ENCODE measurements at places on chromosomes 3 and 15.

- DNase-seq, result no peak
These were observed 135.7 kb upstream of the TBL1XR1 start for GRCh38 chr3:177332955-177333354.

GRCh38 chr3:196609343-196609775 is 30.1 kb upstream of the NRROS start:
- DNase-seq, result peak; percentile 91

DNA sequence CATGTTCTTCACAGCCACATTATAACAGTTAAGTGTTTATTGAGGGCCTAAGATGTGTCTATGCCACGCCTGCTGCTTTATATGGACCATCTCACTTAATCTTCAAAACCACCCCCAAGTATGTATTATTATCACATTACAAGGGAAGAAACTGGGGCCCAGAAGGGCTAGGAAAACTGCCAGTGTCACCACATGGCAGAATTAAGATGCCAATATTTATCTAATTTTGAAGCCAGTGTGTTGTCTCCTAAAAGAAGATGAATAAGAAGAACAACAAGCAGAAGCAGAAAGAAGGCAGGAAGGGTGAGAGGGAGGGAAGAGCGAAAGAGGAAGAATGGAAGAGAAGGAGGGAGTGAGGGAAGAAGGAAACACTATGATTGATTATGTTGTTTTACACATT is 491.3 kb upstream of the IL12A start:
- no peak for DNase-seq

DNA sequence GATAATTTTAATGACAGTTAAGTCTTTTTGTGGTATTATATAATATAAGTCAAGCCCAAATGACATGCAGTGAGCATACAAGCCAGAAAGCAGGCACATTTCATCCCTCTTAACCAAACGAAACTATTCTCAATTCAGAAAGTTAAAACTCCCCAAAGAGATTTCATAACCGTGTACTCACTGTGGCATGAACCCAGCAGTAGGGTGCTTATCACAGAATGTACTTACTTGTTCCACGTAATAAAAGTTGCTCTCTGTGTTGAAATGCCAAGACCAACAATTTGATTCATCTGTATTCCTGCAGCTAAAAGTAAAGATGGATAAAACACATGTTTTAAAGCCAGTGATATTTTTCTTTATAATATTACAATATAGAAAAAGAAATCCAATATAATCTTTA is 12.1 kb downstream of the GK5 start:
- DNase-seq, result no peak

- no peak for DNase-seq
These were observed 218.2 kb downstream of the P3H2 start for GRCh38 chr3:189902230-189903186.

DNA sequence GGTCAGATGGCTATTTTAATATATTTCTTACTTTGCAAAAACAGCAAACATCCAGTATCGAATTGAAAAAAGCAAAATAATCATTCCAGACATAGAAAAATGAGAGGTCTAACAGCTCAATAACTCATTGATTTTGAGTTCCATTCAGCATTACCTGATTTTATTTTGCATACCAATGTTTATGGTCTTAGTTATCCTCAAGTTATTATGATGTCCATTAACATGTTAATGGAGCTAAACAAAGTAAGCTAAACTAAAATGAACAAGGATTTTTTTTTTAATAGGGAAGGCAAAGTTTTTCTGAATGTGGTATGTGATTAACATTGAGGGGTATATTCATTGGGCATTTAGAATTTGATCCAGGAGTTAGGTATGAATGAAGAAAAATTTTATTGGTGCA is 13.1 kb downstream of the MYH15 start:
- DNase-seq, result no peak

DNA sequence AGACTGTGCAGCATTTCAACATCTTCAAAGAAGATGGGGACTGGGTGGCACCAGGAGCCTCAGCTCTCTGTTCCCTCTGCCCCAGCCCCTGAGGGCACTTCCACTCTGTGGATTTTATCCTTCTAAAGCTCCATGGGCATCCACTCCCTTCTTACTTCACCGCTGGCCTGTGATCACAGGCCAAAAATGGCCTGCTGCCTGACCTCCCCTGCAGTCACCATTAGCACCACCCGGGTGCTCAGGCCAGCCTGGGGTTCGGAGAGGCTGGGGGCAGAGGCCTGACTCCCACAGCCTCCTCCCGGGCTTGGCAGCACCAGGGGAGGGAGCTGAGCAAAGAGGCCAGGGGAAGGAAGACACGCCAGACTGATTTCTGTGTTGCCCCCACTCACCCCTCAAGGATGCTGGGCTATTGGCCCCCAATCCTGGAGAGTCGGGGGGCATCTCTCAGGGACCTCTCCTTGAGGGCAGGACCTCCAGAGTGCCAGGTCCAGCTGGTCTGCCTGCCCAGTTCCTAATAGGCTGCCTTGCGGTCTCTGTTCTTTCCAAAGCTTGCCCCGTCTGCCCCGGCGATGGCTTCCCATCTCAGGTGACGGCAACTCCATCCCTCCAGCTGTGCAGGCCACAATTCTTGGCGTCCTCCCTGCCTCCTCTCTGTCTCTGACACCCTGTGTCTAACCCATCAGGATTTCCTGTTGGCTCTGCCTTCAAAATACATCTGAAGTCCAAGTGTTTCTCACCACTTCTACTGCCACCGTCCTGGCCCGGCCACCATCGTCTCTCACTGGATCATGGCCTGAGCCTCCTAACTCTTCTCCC is 67.1 kb downstream of the EXOG start:
- no peak for DNase-seq

DNA sequence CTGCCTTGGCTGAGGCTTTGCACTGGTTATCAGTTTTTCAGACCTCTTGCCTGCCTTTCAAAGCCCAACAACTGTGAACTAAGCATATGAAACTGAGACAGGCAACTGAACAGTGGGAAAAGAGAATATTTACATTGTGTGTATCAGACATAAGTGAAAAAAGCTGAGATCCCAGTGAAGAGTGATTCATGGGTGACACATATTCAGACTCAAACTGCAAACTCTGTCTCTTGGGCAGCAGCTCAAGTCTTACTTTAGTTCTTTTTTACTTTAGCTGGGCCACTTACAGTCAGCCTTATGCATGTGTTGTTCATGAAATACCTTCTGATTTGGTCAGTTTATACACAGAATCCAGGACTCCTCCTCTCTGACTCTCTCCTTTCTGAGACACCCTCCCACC is 19.2 kb downstream of the SUCLG2 start:
- no peak for DNase-seq

- DNase-seq, result no peak
These were observed 1090.2 kb downstream of the PLOD2 start for GRCh38 chr3:145070795-145071194.

- no peak for DNase-seq
These were observed 2.4 kb downstream of the TRPM1 start for GRCh38 chr15:31098953-31099740.

GRCh38 chr3:129051871-129052340 is 8.7 kb upstream of the GP9 start:
- no peak for DNase-seq

DNA sequence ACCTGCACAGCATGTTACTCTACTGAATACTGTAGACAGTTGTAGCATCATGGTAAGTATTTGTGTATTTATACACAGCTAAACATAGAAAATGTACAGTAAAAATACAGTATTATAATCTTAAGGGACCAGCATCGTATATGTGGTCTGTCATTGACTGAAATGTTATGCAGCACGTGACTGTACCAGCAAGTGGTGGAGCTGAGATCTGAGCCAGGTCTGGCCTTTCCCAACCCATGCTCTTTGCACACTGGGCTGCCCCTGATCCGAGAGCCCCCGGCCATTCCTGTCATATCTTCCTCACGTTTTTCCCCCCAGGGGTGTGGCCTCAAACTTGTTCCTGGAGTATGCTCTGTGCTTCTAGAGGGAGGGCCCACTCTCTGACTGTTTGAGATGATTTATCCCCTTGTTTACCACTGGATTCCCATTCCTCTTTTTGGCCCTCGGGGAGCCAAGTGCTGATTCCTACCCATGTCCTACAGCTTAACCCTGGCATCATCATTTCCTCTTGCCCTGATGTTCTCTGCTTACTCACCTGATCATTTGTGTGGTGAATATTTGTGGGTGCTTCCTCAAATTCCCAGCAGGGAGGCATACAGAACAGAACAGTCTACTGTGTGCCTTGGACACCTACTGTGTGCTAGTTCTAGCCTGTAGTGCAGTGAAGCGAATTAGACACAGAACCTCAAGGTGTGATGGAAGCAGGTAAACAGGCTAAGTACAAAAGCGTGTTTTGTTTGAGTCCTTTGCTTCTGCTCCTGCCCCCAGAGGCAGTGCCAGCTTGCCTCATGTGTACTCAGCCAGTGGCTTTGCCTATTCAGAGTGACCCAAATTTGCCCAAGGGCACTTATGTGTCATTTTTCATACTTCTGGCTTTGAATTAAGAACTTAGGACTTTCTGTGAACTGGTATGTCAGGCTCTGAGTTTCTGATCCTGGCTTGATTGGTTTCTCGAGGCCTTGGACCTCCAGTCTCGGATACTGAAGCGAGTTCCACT is 21.0 kb downstream of the CSRNP1 start:
- DNase-seq, result no peak

GRCh38 chr15:67186226-67186649 is 68.2 kb downstream of the AAGAB start:
- DNase-seq, result no peak

DNA sequence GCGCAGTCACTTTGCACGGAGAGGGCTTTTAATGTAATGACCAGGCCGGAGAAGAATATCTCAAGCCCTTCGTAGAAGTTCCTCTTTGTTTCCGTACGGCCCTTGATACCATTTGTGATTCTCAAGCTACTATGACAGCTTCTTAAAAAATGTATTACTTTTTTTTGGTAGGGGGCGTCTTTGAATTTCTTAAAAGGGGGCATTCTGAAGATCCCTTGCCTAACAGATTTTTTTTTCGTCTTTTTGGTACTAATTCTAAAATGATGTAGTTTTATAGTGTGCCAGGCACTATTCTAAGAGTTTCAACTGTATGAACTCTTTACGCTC is 614.0 kb downstream of the MCTP2 start:
- no peak for DNase-seq

- DNase-seq, result no peak
These were observed 327.3 kb upstream of the THBS1 start for GRCh38 chr15:39253552-39253951.

DNA sequence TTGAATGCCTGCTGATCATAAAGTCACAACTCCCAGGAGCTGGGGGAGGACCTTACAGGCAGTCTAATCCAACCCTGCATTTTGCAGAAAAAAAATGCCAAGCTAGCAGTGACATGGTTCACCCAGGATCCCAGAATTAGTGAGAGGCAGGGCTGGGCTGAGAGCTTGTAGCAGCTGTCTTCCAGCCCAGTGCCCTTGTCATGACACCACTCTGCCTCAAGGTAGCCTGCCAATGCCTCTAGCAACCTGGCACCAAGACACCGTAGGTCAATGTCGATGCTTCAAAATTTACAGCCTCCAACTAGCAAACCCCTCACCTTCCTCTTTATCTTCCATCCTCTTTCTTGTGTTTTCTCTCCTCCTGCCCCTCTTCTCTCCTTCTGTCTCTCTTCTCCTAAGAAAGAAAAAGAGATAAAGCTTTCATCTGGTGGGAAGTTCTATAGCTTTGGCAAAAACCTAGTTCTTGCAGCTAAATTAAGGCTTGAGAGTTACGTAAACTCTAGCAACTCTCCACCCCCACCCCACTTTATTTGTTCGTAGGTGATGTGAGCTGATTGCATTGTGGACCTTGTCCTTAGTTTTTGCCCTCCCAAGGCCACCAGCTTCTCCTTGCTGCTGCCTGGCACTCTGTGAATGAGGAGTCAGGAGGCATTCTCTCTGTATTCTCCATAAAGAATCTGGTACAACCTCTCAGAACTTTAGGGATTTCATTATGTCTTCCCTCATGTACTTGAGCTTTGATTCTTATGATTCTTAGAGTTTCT is 18.3 kb upstream of the BFSP2 start:
- DNase-seq, result no peak

GRCh38 chr15:48563934-48564333 is 81.6 kb downstream of the FBN1 start:
- no peak for DNase-seq

GRCh38 chr15:81363718-81364500 is 10.1 kb downstream of the TMC3 start:
- no peak for DNase-seq

DNA sequence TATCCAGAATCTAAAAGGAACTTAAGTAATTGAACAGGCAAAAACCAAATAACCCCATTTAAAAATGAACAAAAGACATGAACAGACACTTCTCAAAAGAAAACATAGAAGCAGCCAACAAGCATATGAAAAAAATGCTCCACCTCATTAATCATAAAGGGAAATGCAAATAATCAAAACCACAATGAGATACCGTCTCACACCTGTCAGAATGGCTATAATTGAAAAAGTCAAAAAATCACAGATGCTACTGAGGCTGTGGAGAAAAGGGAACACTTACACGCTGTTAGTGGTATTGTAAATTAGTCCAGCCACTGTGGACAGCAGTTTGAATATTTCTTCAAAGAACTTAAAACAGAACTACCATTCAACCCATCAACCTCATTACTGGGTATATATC is 220.7 kb downstream of the MEX3B start:
- no peak for DNase-seq

- no peak for DNase-seq
These were observed 60.1 kb downstream of the SUMF1 start for GRCh38 chr3:4406746-4407568.

- DNase-seq, result no peak
These were observed 304.2 kb upstream of the LMCD1 start for GRCh38 chr3:8197384-8197783.

GRCh38 chr3:144763878-144764454 is 792.3 kb downstream of the DIPK2A start:
- DNase-seq, result no peak

DNA sequence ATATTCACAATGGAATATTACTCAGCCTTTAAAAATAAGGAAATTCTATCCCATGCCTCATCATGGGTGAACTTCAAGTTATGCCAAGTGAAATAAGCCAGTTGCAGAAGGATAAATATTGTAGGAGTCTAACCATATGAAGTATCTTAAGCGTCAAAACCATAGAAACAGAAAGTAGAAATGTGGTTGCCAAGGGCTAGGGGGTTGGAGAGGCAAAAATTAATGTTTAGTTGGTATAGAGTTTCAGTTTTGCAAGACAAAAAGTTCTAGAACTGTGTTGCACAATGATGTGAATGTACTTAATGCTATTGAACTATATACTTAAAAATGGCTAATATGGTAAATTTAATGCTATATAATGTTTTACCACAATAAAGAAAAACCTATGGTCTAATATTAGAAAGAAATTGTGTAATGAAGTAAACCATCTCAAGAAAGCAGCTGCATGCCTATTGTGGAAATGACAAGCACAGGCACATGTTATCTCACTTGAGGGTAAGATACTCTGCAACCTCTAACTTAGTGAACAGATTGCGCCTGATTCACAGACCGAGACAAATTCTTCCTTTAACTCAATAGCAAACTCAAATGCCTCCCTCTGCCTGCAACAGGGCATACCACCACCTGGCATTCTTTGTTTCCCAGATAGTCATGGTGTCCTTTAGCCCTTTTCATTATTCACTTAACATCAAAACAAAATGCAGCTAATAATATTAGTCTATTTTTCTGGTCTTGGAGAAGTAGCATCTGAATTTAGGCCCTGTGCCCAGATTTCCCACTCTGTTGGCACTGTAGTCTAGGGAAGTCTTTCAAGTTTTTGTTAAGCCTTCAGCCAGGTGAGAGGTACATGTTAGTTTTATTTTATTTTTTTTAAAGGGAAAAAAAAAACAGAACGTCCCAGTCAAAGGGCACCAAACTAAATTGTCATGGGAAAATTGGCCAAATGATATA is 80.2 kb upstream of the ACP3 start:
- DNase-seq, result no peak

- DNase-seq, result peak; percentile 28
These were observed at the start of gene PLD1 for GRCh38 chr3:171809861-171810628. PLD1 (minus strand) TSS chr3:171810483; CDS start chr3:171738051, 72,432 bp downstream.
